ENCODE measurements at places on chromosomes 3 and 15. TPM values are rescaled to one million over a fixed set of nuclear protein-coding genes. Genes with fewer than 3 reads are reported as not detected.

Gene CLDN18
- total RNA-seq: not detected

Gene FEZF2
- total RNA-seq: not detected

Gene TRIM71
- total RNA-seq: 2.7 TPM

Gene SCAANT1
- total RNA-seq: not detected

Gene GOLGA6A
- total RNA-seq: 0.20 TPM
